ENCODE measurements at places on chromosomes 5 and 9.
A peak's percentile ranks its signal among the peaks of the same experiment; 100 is the strongest.

- no peak for DNase-seq
These were observed 623.6 kb upstream of the CDH18 start for GRCh38 chr5:20611620-20612019.

DNA sequence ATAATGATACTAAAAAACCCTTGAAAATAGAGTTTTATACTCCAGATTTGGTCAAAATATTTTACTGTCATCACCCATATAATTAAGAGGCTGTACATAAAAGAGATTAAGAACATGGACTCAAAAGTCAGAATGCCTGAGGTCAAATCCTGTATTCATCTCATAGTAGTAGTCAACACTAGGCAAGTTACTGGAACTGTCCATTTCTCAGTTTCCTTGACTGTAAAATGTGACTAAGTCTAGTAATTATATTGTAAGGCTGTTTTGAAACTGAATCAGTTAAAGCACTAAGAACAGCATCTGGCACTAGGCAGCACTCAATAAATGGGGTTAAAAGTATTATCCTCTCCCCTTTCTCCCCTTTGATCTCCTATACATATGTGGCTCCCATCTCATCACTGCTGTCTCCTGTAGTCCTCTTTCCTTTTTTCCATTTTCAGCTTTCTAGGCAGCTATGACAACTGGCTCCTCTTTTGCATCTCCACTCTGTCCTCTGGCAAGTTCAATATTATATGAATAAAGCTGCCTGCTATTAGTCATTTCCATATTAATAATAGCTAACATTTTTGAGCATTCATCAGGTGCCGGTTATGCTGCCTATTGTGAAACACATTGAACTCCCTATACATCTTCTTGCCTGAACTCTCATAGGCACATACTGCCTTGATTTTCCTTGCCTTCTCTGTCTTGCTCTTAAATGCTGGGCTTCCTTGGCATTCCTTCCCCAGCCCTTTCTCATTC lies 185.8 kb upstream of the NREP start:
- DNase-seq, result peak; percentile 58

DNA sequence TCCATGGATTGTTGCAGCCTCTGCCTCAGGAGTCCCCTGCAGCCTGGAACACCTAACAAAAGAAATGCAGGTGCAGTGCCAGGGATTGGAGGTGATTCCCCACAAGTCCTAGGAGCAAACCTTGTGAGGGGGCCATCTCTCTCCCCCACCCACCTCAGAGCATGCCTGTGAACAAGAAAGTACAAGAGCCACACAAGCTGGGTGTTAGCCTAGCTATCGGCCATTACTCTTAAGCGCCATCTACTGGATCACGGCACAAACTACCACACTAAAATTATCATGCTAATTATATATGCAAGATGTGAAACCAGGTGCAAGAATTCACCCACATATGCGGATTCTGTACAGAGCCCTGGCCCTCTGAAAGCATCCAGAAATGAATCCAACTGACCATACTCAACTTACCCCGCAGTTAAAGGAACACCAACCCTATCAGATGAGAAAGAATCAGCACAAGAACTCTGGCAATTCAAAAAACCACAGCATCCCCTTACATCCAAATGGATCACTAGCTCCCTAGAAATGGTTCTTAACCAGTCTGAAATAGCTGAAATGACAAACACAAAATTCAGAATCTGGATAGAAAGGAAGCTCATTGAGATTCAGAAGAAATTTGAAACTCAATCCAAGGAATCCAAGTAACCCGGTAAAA lies 16.5 kb upstream of the PRSS3 start:
- peak; percentile 52 for DNase-seq

GRCh38 chr5:177594071-177594470 lies 2.1 kb downstream of the TMED9 start:
- DNase-seq, result no peak

DNA sequence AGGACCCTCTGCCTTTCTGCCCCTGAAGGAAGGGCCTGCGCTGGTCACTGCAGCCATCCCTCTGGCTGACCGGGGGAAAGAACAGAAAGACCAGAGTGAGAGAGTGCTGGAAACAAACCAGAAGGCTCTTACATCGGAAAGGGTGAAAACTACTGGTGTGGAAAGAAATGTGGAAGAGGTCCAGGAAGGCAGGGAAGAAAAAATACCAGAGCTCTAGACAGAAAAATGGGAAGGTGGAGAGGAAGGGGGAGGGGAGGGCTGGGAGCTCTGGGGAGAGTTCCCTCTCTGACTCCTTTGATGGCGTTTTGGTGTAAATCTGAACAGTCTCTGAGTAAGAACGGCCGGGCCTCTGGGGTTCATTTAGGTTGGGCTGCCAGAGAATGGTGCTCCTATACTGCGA lies 47.7 kb downstream of the COL23A1 start:
- DNase-seq, result no peak

DNA sequence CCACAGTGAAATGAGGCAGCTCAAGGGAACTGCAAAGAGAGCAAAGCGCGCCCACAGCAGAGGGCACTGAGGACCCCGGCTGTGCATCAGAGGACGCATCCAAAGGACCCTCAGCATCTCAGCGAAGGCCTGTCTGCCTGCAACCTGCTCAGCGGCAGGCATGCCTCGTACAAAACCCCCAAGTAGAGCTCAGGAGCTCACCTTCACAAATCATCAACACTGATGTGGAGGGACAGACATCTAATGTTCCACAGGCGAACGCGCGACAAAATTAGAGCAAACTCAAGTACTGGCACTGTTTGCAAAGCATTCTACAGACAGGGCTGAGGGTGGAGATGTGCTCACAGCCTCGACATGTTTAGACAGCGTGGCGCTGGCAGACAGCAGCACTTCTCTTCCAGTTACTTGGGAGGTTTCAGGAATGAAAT lies 81.0 kb downstream of the DCP2 start:
- no peak for DNase-seq

DNA sequence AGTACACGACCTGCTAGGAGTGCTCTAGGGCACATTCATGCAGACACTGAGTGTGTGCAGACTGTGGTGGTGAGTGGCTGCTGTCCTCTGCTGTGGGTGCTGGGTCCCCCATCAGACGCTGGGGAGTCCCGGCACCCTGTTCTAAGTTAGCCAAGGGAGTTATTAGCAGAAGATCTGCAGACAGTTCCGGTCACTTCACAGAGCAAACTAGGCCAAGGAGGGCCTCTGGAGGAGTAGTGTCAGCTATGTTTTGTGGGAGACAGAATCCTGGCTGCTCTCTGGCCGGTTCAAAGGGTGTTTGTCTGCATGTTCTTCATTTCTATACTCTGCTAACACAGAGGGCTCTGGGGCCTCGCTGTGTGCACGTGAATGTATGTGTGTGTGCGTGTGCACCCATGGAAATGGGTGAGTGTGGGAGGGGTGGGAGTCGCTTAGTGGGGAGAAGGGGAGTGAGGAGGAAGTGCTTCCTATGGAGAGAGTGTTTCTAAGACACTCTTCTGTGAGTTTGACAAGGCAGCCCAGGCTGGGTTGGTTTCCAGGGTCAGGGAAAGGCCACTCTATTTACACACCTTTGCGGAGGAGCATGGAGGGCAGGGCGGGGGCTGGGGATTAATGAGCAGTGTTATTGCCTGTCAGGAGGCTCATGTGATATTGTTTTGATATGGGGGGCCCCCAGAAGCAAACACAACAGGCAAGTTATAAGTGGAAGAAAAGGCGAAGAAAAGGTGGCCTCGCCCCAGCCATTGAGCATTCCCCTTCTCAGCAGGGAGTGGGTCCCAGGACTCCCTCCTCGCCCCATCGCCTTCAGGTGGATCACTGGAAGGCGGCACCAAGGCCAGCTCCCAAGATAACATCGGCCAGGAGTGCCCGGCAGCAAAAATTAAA lies 68.9 kb downstream of the MACROH2A1 start:
- no peak for DNase-seq

GRCh38 chr5:161256957-161257356 lies 289.6 kb downstream of the GABRB2 start:
- no peak for DNase-seq

GRCh38 chr5:134267366-134268018 lies 41.6 kb upstream of the PPP2CA start:
- no peak for DNase-seq

GRCh38 chr5:84149094-84149493 lies 235.6 kb downstream of the EDIL3 start:
- no peak for DNase-seq

DNA sequence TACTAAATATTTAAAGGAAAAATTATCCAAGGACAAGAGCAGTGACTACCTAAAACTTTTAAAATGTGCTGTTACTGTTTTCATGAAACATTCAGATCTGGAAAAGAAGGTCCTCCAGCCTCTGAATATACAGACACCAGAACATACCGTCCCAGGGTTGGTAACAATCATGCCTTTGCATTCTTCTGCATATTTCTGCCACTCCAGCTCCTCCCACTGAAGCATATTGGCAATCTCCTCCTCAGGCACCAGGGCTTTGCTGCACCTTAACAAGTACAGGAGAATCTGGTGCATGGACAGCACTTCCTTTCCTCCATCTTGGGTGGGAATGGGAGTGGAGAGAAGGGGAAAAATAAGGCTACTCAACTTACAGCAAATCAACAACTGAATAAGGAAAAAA lies 60.0 kb downstream of the DROSHA start:
- no peak for DNase-seq

DNA sequence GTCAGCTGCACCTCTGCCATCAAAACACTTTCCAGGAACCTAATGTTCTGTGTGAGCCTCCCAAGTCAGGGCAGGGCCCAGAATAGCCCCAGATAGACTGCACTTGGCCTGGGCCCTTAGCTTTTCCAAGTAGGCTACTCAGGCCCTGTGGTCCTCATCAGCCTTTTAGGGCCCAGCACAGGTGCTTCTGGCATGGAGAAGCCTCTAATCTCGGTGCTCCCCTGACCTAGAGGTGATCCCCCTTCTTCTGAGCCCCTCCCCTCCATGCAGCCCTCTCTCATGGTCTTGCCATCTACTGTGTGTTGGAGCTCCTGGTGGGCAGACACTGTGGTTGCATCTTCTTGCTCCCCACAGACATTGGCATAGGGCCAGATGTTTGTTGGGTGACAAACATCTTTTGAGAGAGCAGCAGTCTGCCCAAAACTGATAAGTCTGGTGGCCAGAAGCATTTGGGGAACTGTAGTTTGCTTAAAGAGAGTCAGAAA lies 28.1 kb downstream of the FRMPD1 start:
- peak; percentile 27 for DNase-seq

DNA sequence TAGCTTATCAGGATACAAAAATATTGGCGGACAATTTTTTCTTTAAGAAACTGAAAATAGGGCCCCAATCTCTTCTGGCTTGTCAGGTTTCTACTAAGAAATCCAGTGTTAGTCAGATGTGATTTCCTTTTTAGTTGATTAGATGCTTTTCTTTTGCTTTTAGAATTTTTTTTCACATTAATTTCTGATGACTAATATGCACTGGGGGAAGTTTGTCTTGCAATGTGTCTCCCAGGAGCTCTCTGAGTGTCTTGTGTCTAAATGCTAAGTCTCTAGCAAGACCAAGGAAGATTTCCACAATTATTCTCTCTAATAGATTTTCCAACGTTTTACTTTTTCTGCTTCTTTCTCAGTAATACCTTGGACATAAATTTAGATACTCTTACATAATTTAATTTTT lies 559.8 kb upstream of the TYRP1 start:
- DNase-seq, result no peak

GRCh38 chr5:43281840-43282658 lies 31.2 kb downstream of the HMGCS1 start:
- DNase-seq, result no peak

- no peak for DNase-seq
These were observed 199.3 kb upstream of the SEMA6A start for GRCh38 chr5:116773926-116774325.

- peak; percentile 41 for DNase-seq
These were observed 53.7 kb downstream of the RGMB start for GRCh38 chr5:98827161-98827560.

- DNase-seq, result no peak
These were observed 192.0 kb downstream of the MTRR start for GRCh38 chr5:8060953-8061429.

DNA sequence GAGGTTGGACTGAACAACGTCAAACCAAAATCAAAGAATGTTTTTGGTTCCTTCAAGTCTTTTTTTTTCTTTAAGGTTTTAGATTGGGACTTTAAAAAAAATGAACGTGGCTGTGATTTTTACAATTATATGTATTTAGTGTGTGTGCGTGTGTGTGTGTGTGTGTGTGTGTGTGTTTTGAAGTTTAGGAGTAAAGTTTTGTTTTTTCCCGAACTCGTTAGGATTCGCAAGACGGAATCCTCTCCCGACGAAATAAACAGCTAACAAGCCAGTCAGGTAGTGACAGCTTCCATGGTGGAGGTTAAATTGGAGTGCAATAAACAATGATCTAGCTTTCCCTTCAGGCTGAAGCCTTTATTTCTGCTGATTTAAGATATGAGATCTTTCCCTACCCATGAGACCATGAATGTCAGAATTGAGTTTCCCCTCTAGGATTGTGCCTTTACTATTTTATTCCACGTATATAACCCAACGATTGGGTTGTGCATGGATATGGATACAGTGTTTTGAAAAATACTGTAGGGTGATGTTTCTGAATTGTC lies 1.2 kb downstream of the KIAA1958 start:
- DNase-seq, result peak; percentile 22

GRCh38 chr9:73202980-73203379 lies 51.3 kb downstream of the ANXA1 start:
- DNase-seq, result no peak

DNA sequence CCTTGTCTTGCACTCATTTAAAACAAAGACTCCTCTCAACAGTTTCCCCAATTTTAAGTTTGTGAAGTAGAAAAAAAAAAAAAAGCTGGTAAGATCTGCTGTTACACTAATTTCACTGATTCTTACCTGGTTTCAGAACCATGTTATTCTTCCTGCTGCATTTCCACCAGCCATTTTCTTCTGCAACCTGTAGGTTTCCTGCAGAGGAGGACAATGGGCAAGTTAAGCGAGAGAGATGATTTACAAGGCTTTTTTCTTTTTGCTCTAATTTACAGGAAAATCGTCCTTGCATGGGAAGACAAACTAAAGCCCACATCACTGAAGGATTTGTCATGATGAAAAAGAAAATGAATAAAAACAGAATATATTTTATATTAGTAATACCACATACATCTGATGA lies 86.0 kb upstream of the SMARCA2 start:
- DNase-seq, result no peak

DNA sequence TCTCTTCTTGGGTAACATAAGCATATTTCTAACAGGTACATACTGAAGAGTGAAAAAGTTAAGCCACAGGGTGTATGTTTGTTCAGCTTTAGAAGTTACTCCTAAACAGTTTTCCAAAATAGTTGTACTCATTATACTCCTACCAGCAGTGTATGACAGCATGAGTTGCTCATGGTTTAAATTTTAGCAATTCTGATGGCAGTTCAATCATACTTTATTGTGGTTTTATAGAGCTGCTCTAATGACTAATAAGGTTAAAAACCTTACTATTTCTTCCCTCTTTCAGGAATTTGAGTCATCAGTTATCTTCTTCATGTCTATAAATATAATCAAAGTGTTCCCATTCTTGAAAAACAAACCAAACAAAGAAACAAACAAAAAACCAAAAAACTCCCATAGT lies 81.5 kb downstream of the CAAP1 start:
- DNase-seq, result no peak

DNA sequence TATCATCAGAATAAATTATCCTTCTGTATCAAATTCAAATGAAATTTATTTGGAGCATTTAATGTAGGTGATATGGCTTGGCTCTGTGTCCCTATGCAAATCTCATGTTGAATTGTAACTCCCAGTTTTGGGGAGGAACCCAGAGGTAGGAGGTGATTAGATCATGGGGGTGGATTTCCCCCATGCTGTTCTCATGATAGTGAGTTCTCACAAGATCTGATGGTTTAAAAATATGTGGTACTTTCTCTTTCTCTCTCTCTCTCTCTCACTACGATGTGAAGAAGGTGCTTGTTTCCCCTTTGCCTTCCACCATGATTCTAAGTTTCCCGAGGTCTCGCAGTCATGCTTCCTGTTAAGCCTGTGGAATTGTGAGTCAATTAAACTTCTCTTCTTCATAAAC lies 678.4 kb upstream of the RGMB start:
- DNase-seq, result no peak
